ENCODE measurements at places on chromosomes 3 and 15. TPM values are rescaled to one million over a fixed set of nuclear protein-coding genes. Genes with fewer than 3 reads are reported as not detected.

DNA sequence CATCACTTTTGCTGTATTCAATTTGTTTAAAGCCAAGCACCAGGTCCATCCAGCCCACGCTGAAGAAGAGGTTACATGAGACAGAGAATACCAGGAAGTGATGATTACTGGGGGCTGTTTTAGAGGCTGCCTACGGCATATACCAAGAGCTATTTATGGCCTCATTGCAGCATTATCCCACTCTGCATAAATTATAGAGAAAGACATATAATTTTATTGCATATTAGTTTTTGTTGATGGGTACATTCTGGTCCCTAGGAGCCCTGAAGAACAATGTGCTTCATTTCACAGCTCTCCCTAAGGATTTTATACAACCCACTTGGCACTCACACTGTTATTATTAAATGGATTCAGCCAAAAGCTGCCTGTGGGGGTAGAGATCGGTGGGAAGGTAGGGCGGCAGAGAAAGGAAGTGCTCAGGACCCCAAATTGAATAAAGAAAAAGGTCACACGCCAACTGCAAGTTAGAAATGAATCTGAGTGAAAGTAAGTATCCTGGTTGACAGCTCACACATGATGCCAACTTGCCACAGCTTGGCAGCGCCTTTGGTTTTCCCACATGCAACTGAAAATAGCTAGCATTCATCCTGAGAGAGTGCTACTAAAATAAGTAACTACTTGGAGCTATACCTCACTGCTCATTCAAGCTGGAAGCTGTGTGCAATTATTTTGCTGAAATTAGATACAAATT, 73.7 kb downstream of the CCNL1 start:
- H3K4me3 ChIP-seq, result no peak overlapping the region
- no peak for DNase-seq
- peaks cover 35% of the 10 kb centered on the region for H3K4me1 ChIP-seq

DNA sequence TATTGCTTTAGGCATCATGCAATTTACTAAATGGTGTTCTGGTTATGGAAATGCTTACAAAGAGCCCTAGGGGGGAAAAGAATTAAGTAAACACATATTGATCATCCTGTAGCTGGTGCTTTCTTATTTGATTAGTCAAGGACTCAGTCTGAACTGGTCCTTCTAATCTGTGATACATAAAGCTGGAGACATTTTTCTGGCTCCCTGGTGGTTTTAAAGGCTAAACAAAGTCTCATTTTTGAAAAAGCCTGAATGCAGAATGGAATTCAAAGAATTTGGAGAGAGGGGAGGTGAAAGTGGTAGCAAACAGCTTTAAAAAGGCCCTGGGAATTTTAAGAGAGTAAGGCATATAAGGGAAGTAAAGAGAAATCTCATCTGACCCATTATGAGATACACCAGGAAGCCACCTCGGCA, 149.7 kb downstream of the RBMS3 start:
- no peak overlapping the region for H3K4me3 ChIP-seq
- peaks cover 9% of the 10 kb centered on the region for H3K4me1 ChIP-seq
- H3K36me3 ChIP-seq, result no peaks in the 10 kb centered on the region
- peak overlapping the region; percentile 25 for H3K27ac ChIP-seq

DNA sequence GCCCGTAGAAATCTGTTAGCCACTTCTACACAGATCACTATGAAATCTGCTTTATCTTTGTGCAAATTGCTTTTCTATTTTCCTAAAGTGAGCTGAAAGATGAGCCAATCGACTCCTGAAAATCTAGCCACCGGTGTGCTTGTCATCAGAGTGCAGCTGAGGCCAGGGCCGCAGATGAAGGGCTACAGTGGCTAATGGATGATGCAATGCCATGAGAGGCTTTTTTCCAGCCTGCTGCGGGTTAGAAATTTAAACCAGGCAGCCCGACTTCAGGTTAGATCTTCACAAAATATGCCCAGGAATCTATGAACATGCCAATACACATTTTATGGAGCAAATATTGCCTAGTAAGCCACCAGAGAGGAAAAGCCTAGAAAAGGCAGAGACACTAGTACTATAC, 948.2 kb upstream of the CFAP20DC start:
- H3K27me3 ChIP-seq, result no peaks in the 10 kb centered on the region
- no peaks in the 10 kb centered on the region for H3K4me1 ChIP-seq
- no peak overlapping the region for H3K27ac ChIP-seq
- H3K4me3 ChIP-seq, result no peak overlapping the region

The CCR9 gene
- not detected for polyA plus RNA-seq

The GADL1 gene
- polyA plus RNA-seq, result 0.07 TPM
